ENCODE measurements at places on chromosomes 1 and 21.

DNA sequence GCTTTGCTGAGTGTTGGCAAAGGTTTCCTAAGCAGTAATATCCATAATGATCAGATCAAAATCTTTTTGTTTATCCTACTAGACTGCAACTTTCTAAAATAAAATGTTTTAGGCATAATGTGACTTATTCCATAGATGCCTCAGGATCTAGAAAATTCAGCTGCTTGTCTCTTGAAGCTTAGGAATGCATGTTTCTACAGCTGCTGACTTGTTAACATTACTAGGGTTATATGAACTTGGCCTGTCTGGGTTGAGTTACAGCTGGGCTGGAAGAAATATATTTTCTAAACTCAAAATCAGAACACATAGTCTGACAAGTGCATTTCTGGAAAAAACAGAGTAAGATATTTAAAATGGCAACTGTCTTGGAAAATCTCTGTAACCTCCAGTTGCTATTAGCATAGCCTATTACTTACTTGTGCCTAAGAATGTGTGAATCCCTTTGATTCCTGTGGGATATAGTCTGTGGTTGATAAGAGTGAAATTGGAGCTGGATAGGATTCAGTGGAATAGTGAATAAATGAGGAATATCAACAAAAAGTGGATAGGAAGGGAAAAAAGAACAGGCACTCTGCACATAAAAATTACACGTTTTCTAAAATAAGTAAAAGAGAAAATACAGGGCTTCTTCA is 61.2 kb downstream of the RGS4 start:
- no peak for DNase-seq

GRCh38 chr1:204721373-204722055 is 36.0 kb upstream of the LRRN2 start:
- DNase-seq = no peak

DNA sequence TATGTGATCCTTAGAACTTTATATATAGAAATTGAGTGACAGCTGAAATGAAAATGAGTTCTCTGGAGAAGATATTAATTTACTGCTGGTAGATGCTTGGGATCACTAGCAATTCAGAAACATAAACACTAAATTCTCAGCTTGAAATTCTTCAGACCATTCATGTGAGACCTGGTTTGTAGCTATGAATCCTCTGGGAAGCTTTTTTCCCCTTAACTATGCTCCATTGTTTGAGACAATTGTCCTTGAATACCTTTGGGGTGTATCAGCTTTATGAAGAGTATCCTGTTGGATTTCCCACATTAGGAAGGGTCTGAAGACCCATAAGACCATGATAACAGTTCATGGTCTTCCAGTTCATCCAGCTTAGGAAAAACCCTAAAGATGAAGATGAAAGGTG is 4.6 kb upstream of the DENND1B start:
- DNase-seq = no peak

- DNase-seq = peak; percentile 92
Measured at GRCh38 chr1:54331091-54331772, 75.0 kb downstream of the SSBP3 start.

DNA sequence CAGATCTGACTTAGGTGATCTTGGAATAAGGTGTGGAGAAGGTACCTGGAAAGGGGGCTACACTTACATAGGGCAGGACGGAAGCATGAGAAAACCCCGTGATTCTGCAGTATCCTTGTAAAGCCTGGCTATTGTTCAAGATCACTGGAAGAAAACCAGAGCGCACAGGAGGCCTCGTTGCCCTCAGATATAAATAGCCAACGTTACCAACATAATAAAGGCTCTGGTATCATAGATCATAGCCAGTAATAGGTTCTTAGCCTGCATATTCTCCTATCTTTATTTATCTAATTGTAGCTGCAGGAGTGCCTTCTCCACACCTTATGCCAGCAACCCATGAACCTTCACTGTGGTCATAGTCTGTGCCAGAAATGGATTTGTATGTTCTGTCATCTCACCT is 35.9 kb upstream of the MPZL1 start:
- no peak for DNase-seq
